ENCODE measurements at places on chromosomes 13 and 19.
A peak's percentile ranks its signal among the peaks of the same experiment; 100 is the strongest.

DNA sequence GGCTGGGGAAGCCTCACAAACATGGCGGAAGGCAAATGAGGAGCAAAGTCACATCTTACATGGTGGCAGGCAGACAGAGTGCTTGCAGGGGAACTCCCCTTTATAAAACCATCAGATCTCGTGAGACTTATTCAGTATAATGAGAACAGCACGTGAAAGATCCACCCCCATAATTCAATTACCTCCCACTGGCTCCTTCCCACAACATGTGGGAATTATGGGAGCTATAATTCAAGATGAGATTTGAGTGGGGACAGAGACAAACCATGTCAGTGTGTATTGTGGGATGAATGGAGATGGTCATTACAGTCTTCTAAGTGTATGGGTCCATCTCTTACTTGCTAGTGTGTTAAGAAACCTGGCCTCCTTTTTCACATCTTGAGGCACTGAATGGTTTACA is 4.4 kb downstream of the BCKDHA start:
- no peak for DNase-seq

DNA sequence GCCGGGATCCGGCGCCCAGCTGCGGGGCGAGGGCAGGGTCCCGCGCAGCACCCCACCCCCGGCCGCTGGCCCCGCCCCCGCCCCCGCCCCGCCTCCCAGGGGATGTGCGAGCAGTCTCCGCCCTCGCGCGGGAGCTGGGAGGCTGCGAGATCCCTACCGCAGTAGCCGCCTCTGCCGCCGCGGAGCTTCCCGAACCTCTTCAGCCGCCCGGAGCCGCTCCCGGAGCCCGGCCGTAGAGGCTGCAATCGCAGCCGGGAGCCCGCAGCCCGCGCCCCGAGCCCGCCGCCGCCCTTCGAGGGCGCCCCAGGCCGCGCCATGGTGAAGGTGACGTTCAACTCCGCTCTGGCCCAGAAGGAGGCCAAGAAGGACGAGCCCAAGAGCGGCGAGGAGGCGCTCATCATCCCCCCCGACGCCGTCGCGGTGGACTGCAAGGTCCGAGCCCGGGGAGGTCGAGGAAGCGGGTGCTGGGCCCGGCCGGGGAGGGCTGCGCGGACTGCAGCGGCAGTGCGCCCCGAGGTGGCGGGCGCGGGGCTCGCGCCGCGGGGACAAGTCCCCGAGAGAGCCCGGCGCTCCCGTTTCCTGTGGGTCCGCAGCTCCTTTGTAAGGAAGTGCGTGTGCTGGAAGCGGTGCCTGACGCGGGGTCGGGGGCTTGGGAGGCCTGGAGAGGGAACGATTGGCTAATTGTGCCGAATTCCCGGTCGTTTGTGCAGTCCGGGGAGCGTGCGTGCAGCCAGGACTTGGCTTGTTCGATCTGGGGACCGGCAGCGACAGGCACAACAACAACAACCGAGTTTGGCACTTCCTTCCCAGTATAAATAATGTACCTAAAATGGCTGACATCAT is at the start of gene ITM2B:
Gene ITM2B, plus strand, starts transcription at position 161 of the 843 bp plus-strand sequence. Its CDS starts 155 bp downstream, at position 316.
- peak; percentile 71 for DNase-seq

- no peak for DNase-seq
Measured at GRCh38 chr13:93953841-93954240, 525.6 kb downstream of the DCT start.

DNA sequence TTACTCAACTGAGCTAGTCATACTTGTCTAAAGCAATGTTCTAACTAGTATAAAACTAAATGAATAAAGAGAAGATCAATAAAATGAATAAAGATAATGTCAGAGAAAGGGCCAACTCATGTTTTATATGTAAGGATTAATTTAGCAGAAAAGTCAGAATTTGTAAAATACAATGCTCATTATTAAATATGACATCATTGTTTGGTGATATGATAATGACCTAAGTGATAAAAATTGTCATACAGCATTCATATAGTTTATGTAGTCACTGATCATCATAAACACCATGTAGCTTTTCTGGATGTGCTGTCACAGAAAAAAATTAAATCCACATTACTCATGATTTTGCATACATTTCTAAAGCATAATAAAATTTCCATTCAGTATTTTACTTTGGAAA is 3.1 kb upstream of the ATXN8OS start:
- no peak for DNase-seq

DNA sequence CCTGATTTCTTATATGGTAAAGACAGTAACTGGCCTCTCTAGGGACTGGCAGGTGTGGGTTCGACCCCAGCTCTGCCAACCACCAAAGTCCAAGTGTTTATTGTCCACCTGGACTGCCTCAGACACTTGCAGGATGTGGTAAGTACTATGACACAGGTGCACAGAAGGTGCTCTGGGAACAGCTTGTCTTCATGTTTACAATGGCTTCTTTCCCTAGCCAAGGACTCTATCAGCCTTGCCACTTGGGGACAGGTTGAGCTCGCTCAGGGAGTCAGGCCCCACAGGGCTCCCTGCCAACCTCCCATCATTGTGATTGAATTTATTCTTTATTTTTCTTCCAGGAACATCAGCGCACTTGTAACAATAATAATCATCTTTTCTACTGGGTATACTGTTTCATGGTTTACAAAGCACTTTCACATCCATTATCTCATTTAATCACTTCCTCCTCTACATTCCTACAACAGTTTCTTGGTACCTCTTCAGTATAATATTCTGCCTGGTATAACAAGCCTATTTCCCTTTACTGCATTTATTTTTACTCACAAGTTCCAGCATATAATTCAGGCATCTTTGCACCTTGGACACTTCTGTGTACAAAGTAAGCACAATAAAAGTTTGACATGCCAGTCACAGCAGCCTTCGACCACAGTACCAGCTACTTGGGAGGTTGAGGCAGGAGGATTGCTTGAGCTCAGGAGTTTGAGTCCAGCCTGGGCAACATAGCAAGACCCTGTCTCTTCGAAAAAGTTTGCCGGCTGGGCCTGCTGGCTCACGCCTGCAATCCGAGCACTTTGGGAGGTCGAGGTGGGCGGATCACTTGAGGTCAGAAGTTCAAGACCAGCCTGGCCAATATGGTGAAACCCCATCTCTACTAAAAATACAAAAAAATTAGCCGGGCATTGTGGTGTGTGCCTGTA is 24.2 kb upstream of the GATAD2A start:
- DNase-seq = no peak

DNA sequence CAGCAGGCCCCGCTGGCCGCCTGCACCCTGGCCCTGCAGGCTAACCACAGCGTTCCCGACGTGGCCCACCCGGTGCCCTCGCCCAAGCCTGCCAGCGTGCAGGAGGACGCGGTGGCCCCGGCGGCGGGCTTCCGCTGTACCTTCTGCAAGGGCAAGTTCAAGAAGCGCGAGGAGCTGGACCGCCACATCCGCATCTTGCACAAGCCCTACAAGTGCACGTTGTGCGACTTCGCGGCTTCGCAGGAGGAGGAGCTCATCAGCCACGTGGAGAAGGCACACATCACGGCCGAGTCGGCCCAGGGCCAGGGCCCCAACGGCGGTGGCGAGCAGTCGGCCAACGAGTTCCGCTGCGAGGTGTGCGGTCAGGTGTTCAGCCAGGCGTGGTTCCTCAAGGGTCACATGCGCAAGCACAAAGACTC is 72.1 kb downstream of the ZNF536 start:
- no peak for DNase-seq

DNA sequence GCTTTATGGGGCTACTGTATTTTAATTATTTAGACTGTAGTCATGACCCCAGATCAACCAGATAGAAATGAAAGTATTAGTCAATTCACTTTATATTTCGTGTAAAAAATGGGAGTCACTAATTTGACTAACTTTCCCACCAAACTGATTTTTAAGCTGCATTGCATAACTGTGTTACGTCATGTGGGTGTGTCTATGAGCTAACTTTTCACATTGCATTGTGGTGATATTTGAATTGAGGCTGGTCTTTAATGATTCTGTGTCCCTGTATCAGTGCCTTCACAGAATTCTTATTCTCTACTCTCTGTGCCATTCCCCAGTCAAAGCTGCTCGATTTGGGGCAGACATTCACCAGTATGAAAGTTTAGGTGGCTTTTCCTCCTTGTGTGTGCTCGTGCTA is 172.7 kb upstream of the MAB21L1 start:
- DNase-seq = no peak

DNA sequence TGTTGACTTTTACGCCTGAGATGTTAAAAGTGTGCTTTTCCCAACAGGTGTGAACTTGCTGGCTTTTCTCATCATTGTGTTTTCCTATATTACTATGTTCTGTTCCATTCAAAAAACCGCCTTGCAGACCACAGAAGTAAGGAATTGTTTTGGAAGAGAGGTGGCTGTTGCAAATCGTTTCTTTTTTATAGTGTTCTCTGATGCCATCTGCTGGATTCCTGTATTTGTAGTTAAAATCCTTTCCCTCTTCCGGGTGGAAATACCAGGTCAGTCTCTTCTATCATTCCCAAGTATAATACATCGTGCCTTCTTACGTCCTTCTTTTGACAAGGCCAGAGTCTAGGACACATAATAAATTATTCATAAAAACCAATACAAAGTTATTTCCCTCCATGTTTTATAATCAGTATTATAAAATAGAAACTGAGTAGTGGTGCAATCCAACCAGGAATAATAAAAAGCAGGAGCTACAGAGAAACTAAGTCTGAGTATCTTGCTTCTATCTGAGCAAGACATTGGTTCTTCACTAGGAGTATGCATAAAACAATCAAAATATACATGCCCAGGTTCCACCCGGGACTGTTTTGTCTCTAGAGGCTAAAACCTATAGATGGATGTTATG is 57.9 kb downstream of the RXFP2 start:
- DNase-seq = no peak

- no peak for DNase-seq
Measured at GRCh38 chr13:19155321-19155861, 26.2 kb downstream of the TUBA3C start.

DNA sequence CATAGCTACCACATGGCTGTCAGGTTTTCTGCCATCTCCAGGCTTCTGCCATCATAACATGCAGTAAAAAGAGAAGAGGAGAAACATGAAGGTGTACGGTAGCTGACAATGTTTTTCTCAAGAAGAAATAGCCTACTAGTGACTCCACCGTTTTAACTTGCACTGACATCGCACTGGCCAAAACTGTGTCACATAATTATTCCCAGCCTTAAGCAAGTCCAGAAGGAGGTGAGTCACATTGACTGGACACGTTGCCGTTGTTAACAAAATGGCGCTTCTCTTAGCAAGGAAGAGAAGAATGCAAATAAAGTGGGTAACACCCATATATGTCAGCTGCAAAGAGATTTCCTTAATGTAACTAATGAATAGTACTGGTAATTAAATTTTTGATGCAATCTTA is 810.4 kb upstream of the SLC10A2 start:
- no peak for DNase-seq

GRCh38 chr13:105952973-105953290 is 582.5 kb downstream of the EFNB2 start:
- DNase-seq = no peak

DNA sequence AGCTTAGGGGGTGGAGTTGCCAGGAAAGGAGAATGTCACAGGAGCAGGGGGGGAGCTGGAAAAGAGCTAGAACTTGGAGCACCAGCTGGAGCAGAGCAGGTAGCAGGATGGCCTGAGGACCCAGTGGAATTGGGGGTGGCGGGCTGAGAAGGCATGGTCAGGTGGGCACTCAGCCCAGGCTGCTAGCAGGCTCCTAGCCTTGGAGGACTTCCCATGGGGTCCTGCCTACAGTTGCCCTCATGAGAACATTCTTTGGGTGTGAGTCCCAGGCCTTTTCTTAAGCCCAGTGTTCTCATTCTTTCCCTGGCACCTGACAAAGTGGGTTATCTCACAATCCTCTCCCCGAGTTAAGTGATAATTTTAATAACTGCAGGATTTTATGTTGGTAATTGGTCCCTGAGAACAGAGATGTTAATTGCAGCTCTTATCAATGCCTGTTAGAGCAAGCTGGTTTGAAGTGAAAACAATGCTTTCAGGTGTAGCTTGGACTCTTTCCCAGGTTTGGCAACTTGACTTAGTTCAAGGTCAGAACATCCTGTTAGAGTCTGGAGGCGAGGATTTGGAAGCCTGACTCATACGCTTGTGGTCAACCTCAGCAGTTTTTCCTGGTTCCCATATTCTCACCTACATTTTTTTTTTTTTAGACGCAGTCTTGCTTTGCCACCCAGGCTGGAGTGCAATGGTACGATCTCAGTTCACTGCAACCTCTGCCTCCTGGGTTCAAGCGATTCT is 18.1 kb upstream of the OLFM4 start:
- no peak for DNase-seq

DNA sequence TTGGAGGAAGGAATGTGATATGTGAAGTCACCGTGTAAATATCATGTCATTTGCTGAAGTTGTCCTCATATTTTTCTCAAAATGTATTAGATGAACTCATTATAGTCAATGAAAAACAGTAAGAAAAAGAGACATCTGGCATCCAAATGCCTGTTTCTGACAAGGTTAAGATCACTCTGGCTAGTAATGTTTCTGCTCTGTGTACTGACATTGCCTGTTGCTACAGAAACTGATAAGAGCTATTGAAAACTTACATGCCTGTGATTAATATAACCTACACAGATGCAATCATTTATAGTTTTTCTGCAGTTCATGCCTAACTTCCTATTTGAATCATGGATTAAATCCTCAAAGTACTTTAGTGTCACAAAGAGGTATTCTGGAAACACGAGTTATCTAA is 249.8 kb downstream of the NBEA start:
- no peak for DNase-seq

- DNase-seq = no peak
Measured at GRCh38 chr19:28349604-28350003, 863.3 kb downstream of the UQCRFS1 start.

- peak; percentile 89 for DNase-seq
Measured at GRCh38 chr19:58439576-58440554, at the start of gene ZNF132. Gene ZNF132 (minus strand): TSS chr19:58440153. CDS start chr19:58439821, 332 bp downstream.

- DNase-seq = no peak
Measured at GRCh38 chr19:42595550-42596172, 937 bp upstream of the CEACAM8 start.

DNA sequence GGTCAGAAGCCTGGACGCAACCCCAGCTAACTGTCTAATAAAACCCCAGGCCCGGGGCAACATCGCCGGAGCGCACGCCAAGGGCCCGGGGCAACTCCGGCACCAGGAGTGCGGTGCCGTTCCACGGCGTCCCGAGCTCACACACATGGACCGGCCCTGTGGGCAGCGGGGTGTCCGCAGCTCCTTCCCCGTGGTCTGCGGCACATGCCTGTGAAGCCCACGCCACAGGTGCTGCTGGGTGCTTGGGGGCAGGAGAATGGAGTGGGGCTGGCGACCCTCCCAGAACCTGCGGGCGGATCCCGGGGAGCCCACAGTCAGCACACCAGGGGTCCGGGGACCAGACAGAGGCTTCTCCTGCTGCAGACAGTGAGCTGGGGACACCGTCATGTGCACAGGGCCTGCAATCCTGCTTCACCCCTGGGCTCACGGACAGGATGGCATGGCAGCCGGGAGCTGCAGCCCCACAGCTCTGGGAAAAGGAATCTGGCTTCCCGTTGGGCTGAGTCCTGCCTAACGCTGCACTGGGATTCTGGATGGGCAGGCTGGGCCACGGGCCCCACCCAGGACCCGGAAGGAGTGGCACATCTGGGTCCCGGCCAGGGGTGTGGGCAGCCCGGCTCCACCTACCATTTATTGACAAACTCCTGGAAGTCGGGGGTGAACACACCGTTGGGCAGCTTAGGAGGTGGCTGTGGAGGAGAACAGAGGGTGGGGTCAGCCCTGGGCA is 28.2 kb upstream of the ZBTB7A start:
- no peak for DNase-seq
